ENCODE measurements at places on chromosomes 12 and 14. TPM values are rescaled to one million over a fixed set of nuclear protein-coding genes. Genes with fewer than 3 reads are reported as not detected.
A peak's percentile ranks its signal among the peaks of the same experiment; 100 is the strongest.

DNA sequence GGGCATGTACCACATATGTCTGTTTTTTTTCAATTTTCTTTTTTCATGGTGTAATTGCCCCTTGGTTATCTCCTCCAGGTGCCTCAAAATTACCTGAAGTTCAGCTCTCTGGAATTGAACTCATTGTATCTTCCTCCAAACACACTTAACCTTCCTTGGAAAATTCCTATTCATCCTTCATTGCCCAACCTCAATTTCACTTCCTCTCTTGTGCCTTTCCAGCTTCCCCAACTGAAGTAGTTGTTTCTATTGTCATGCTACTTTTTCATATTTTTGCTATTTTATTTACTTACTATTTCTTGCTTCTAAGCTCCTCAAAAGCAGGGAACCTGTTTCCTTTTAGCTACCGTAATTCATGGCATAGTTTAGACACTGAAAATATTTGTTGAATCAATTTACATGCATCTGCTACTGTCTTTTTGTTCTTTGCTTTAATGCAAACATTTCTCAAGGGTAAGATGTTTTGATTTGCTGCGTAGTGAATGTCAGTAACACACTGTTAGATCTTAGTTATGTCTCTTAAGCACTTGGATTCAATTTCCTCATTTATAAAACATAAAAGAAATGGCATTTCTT is 37.0 kb upstream of the STXBP6 start:
- DNase-seq, result no peak

- no peak for DNase-seq
Observed at GRCh38 chr12:87349681-87350080, 679.5 kb downstream of the C12orf50 start.

GRCh38 chr12:93663006-93663728 is 14.0 kb upstream of the CRADD start:
- no peak for DNase-seq

DNA sequence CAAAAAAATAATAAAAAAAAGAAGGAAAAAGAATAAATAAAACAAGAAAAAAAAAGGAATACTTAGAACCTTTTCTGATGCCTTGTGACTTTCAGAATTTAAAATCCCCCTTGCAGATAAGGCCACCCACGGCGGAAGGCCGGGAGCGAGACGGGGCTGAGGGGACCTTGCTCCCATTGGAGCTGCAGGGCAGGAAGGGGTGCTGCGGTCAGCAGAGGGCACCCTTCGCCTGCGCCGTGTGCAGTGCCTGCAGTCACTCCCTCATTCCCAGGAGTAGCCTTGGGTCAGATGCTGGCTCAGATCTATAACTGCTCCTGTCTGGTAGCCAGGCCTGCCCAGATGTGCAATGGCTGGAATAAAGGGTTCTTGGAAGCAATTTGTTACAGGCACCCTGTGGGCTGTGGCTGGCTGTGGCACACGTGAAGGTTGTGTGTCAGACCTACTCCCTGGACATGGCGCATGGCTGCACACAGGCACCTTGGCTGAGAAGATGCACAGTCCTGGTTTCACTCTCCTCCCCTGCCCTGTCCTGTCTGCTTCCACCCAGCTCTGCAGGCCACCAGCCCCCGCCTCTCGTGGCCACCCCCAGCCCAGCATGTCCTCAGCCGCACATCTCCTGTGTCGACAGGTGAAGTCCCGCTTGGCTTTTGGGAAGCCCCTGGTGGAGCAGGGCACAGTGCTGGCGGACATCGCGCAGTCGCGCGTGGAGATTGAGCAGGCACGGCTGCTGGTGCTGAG is 13.4 kb upstream of the ALDH2 start:
- DNase-seq, result peak; percentile 45

- no peak for DNase-seq
Observed at GRCh38 chr12:49550693-49551252, 11.9 kb downstream of the KCNH3 start.

GRCh38 chr14:74262076-74262475 is 22.8 kb downstream of the VSX2 start:
- DNase-seq, result no peak

DNA sequence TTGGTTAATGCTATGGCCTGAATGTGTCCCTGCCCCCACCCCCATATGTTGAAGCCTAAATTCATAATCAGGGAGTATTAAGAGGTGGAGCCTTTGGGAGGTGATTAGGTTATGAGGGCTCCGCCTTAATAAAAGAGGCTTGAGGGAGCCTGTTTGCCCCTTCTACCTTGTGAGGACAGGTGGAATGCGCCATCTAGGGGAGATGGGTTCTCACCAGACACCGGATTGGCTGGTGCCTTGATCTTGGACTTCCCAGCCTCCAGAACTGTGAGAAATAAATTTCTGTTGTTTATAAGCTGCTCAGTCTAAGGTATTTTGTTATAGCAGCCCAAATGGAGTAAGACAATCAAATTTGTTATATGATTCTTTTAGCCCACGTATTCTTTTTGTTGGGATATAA is 148.3 kb downstream of the PTCSC3 start:
- DNase-seq, result no peak

DNA sequence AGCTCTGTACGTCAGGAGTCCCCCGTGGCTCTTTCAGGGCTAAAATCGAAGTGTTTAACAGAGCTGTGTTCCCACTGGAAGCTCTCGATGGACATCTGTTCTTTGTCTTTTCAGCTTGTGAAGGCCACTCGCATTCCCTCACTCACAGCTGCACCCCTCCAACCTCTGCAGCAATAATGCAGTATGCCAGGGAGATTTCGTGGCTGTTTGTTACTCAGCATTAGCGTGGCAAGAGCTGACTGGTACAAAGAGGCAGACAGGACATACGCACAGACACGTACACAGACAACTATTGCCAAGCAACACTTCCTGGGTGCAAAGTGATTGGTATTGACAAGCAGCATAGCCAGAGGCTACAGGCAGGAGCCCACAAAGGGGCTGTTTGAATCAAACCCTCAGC is 11.8 kb upstream of the FBXO21 start:
- no peak for DNase-seq

GRCh38 chr12:22990501-22990900 is 365.5 kb downstream of the ETNK1 start:
- DNase-seq, result no peak

DNA sequence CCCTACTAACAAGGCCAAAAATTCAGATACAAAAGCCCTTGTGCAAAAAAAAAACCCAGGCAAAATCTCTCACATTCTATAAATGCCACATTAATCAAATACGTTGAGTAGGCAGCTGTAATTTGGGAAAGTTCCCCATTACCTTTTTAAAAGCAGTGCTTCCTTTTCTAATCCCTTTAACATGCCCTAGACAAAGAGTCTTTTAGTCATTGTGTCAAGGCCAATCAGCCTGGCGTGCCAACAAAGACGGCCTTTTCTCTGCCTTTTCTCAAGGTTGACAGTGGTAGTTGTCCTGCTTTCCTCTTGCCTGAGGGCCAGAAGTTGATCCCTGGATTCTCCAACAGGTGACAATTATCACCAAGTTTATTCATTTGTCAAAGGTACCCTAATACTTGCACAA is 62.5 kb upstream of the METAP2 start:
- no peak for DNase-seq

DNA sequence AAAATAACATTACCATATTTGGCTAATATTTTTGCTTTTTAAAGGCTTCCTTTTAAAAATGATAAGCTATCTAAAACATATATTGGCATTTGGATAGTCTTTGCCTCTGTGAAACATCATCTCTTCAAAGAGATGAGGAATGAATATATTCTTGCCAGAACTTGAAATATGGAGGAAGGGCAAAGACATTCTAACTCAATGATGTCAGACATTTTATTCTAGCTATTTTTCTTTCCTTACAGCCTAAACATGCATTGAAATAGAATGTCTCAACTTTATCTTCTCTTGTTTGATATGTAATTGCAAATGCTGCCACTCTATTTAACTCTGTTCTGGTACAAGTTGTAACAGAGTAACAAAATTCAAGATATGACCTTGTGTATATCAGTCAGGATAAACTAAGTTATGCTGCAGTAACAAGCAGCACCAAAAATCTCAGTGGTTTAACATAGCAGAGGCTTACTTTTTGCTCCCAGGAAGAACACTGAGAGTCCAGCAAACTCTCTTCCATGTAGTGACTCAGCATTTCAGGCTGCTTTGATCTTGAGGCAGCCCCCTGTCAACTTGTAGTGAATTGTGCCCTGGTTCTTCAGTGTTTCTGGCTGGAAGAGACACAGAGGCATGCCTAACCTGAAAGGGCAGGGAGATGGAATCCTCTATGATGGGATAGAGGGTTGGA is 11.0 kb downstream of the IRAK3 start:
- DNase-seq, result no peak

GRCh38 chr12:14795028-14795448 is 8.2 kb downstream of the WBP11 start:
- no peak for DNase-seq

GRCh38 chr14:41096131-41096530 is 510.5 kb upstream of the LRFN5 start:
- no peak for DNase-seq

- DNase-seq, result no peak
Observed at GRCh38 chr12:12481631-12482030, 81.0 kb downstream of the DUSP16 start.

DNA sequence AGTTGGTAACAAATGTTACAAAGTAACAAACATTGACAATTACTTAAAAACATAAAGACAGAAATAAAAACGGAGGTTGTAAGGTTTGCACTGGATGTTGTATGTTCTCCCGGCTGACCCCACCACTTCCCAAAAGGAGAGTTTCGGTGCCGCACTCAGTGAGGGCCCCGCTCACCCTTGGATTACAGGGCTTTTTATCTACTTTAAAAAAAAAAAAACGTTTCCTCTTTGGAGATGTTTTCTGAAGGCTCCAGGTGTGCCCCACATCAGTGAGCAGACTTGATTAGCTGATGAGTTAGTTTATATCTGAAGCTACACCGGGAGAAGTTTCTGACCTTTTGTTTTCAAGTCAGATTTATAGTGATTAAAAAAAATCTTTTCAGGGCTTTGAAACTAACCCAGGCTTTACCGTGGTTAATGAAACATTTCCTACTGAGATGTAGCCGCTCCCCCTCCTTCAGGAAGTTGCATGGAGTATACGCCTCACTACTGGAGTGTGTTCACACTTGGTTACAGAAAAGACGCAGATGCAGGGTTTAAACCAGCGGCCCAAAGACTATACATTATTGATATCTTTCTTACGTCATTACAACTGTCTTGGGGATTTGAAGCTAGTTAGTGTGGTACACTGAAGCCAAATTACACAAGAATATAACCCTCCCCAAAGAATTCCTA is 38.0 kb upstream of the BCL7A start:
- DNase-seq, result no peak

Gene RTL1
- total RNA-seq, result 0.09 TPM

Gene CRIP1
- 4.8 TPM for total RNA-seq

Gene LTBR
- 1.6 TPM for total RNA-seq

Gene P2RX2
- not detected for total RNA-seq

Gene PTCSC3
- total RNA-seq, result not detected

Gene IL31
- not detected for total RNA-seq

Gene NTF3
- not detected for total RNA-seq

Gene FOXM1
- total RNA-seq, result 147 TPM

Gene RERGL
- not detected for total RNA-seq

Gene CFAP73
- total RNA-seq, result not detected

Gene PLCZ1
- not detected for total RNA-seq

Gene DGKA
- 17.1 TPM for total RNA-seq

Gene LBHD2
- not detected for total RNA-seq

Gene ERC1
- 37.9 TPM for total RNA-seq

Data from neural crest cell (in vitro differentiated cells).